ENCODE measurements at places on chromosomes 6 and 20. TPM values are rescaled to one million over a fixed set of nuclear protein-coding genes. Genes with fewer than 3 reads are reported as not detected.

The RAET1E gene
- 0.80 TPM for total RNA-seq

The RIN2 gene
- total RNA-seq, result 57.9 TPM

The RCAN2 gene
- total RNA-seq, result 0.80 TPM

The SLC22A7 gene
- not detected for total RNA-seq

The GRM1 gene
- total RNA-seq, result not detected

The TNNC2 gene
- total RNA-seq, result not detected

The RIPPLY2 gene
- total RNA-seq, result not detected

The SLC35D3 gene
- total RNA-seq, result not detected

The MAK gene
- 0.07 TPM for total RNA-seq

The TREML2 gene
- not detected for total RNA-seq

The UST gene
- 0.44 TPM for total RNA-seq

The FAM83B gene
- total RNA-seq, result not detected

The HLA-DMA gene
- 4.9 TPM for total RNA-seq

The CDH26 gene
- total RNA-seq, result not detected

The FARS2 gene
- total RNA-seq, result 16.1 TPM

The TRIM38 gene
- 5.4 TPM for total RNA-seq

The HNF4A gene
- not detected for total RNA-seq

The NRSN1 gene
- not detected for total RNA-seq

The PTP4A1 gene
- 28.9 TPM for total RNA-seq

The SCRT2 gene
- total RNA-seq, result not detected

The PEX3 gene
- total RNA-seq, result 16.2 TPM

The E2F1 gene
- total RNA-seq, result 11.7 TPM

The SAPCD1 gene
- total RNA-seq, result 0.67 TPM

The FOXC1 gene
- total RNA-seq, result 10.5 TPM

The CLPSL2 gene
- not detected for total RNA-seq

The HLA-DQA2 gene
- not detected for total RNA-seq

The UNC5CL gene
- not detected for total RNA-seq

The ZC2HC1B gene
- not detected for total RNA-seq

The SERPINB1 gene
- 73.7 TPM for total RNA-seq

The HCK gene
- not detected for total RNA-seq

The PROKR2 gene
- not detected for total RNA-seq

The PSORS1C1 gene
- 2.1 TPM for total RNA-seq

The ATXN1 gene
- 6.7 TPM for total RNA-seq

The UBD gene
- total RNA-seq, result 24.5 TPM

Data from mammary microvascular endothelial cell (primary cell).